ENCODE measurements at places on chromosomes 13 and 19.

DNA sequence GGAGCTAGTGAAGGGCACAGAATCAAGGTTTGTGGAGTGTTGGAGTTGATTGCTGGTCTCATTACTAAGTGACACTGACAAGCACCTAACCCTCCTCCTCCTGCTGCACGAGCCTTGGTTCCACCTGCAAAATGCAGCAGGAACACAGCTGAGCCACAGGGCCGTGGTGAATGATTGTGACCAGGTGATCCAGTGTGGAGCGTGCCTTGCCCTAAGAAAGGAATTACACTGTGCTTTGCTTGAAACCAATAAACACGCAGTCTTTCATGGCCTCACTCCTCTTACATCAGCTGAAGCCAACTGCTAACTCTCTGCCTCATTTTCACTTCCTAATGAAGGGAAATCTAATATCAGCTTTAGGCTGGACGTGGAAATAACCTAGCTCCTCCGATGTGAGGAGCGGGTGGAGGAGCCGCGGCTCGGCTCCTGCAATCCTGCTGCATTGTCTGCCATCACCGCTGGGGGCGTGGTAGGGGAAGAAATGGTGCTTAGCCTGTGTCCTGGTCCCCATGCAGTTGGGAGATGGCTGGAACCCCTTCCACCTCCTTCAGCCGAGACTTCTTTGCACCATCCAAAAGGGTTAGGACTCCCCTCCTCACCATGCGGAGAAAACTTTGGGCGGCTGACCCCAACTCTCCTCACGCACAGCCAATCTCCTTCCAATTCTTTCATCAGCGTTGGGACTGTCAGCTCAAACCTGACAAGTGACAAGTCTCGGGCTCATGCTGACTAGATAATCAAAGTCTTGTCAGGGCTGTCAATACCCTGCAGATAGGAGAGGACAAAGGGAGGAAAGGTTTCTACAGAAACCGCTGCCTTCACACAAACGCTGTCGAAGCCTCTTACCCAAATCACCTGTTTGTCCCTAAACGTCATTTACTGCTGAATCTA lies 427.9 kb downstream of the ZNF536 start:
- no peak for DNase-seq

GRCh38 chr19:14494910-14495671 lies 836 bp downstream of the GIPC1 start:
- DNase-seq, result no peak

DNA sequence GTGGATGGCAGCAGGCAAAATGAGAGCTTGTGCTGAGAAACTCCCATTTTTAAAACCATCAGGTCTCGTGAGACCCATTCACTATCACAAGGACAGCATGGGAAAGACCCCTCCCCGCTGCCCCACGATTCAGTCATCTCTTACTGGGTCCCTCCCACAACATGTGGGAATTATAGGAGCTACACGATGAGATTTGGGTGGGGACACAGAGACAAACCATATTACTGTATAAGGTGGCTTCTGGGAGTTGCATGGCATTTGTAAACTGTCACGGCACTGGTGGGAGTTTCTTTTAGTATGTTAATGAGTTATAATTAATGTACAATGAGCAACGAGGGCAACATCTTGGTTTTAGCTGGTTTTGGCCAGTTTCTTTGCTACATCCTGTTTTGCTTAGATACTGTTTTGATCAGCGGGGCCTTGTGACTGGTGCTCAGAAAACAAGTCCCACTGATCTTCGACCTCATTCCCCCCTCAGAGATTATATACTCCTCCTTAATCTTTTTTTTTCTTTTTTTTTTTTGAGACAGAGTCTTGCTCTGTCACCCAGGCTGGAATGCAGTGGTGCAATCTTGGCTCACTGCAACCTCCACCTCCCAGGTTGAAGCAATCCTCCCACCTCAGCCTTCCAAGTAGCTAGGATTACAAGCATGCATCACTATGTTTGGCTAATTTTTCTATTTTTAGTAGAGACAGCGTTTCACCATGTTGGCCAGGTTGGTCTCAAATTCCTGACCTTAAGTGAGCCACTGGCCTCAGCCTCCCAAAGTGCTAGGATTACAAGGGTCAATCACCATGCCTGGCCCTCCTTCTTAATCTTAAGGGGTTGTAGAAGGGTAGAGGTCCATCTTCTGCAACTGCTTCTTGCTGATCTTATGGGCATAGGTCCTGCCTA lies 21.3 kb upstream of the ZNF599 start:
- DNase-seq, result no peak

DNA sequence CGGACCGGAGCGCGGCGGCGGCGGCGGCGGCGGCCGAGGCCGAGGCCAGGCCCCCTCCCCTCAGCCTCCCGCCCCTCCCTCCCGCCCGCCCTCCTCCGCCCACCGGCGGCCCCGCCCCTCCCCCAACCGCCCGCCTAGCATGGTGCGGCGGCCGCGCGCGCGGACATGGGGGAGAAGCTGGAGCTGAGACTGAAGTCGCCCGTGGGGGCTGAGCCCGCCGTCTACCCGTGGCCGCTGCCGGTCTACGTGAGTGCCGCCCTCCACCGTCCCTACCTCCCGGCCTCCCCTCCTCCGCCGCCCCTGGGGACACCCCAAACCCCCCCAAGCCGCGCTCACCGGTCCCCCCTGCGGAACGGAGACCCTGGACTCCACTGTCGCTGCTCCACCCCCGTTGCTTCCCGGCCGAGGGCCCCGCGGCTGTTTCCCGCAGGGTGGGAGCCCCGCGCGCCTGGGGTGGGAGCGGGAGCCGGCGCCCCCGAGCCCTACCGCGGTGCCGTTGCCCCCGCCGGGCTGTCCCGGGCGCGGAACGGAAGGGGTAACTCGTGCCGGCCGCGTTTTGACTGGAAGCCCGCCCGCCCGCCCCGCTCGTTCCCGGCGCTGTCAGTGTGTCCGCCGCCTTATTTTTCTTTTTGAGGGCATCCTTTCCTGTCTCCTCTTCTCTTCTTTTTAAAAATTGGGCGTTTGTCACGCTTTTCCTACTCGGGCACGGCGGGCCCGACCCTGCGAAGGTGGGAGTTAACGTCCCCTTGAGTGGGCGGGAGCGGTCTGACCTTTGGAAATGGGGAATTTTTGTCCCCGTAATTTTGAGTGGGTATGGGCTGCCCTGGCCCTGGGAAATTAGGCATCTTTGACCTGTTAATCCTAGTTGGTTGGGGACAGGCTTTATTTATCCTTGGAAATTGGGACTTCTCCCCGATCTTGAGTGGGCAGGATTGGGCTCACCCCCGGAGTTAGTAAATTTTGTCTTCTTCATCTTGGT lies 576 bp downstream of the DOT1L start:
- no peak for DNase-seq

DNA sequence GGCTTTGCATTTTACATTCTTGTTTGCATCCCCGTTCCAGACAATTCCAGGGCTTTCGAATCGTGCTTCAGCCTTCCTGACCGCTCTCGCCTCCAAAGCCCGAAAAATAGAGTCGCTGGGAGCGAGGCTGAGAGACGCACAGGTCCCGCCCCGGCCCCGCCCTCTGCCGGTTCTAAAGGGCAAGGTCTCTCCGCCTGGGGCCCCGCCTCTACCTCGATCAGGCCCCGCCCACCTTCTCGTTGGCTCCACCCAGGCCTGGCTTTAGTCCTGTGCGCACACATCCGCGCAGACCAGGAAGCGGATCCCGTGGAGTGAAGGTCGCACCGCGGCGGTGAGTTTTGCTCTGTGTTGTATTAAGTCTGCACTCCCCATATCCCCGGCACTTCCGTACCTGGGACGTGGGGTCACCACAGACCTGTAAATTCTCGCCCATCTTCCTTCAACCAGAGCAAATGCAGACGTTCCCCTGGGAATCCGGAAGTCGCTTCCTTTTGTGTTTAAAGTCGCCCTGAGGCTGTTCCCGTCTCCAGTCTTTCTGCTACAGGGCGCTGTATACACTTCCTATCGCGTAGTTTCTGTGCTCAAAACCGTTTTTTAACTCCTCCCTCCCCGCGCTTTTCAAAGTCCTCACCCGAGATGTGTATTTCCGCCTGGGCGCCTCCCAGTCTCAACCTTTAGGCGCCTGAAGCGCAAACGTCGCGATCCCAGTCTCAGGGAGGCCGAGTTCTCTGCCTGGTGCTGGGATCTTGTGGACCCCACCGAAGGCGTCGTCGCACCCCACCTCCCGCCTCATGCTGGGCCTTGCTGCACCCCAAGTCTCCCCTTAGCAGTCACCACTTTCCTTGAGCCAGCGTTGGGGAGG lies at the start of gene ZNF701:
TSS of gene ZNF701 (plus strand) at position 288 of the 862 bp plus-strand sequence. CDS start 3,861 bp downstream, outside the sequence.
- peak; percentile 94 for DNase-seq

DNA sequence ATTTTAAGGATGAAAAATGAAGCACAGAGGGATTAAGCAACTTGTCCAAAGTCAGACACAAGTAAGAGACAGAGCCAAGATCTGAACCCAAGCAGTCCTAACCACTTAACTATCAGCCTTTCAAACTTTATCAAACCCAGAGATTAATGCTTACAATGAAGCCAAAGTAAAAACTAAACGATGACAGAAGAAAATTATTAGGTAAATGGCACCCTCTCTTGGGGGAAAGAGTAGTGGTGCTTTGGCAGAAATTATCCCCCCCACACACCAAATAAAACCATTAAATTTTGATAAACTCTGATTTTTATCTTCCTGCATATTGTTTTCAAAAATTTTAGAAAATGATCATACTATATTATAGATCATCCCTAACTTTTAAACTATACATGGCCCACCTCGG lies 329.2 kb downstream of the SLC7A1 start:
- DNase-seq, result no peak

DNA sequence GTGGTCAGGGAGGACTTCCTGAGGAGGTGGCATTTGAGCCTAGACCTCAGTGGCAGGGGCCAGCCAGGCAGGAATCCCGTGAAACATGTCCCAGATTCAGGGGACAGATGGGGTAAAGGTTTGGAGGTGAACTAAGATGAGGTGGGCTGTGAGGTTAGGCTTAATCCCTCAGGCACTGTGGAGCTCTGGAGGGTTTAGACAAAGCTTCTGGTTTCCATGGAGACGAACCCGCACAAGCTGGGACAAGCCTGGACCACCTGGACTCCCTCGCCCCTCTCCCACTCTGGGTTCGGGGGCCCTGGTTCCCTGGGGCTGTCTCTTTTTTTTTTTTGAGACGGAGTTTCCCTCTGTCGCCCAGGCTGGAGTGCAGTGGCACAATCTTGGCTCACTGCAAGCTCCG lies 15.7 kb downstream of the TJP3 start:
- DNase-seq, result no peak

- DNase-seq, result no peak
Observed at GRCh38 chr19:43406297-43406696, 8.4 kb upstream of the TEX101 start.

DNA sequence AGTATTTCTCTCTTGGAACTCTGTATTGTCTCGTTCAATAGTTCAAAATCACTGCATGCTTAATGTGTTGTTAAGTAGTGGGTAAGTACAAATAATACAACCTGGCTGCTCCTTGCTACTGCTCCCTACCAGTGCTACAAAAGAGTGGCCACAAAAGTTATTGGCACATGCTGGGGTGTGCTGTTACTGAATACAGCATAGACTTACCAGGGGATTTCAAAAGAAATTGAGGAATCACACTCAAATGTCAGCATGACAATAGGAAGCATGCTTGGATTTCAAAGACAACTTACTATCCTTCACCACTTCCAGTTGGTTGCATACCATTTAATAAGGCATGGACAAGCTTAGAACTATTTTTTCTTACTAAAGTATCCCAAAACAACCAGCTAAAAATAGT lies 1041.3 kb upstream of the SPRY2 start:
- DNase-seq, result no peak

DNA sequence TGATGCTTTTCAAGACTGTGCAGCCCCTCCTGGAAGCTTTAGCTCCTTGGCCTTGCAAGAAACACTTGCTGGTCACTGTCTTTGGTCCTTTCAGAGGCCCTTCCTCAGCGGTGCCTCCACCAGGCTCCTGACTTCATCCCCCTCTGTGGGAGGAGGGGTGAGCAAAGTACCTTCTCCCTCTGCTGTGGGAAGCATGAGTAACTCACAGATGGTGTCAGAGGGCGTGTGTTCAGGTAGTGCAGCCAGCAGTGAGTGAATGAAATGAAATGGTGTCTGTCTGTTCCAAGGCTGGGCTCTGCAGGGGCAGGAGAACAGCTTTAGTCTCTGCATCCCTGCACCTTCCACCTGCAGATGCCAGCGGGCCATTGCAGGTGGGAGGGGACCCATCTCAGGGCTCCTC lies 102.9 kb downstream of the SHISA2 start:
- no peak for DNase-seq

DNA sequence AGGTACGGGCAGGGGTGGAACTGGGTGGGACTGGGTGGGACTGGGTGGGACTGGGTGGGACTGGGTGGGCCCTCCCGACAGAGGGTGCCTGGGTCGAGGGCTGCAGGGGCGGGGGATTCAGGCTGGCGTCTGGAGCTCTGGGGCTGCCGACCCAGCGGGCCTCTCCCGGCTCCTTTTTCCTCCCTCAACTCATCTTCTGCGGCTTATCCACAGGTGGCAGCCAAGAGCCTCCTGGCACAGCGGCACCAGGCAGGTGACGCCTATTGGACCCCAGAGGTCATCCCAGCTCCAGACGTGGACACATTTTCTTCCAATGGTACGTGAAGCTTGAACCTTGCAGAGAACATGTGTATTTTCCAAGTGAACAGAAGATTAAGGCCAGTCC lies 533 bp downstream of the ZNF544 start:
- no peak for DNase-seq

DNA sequence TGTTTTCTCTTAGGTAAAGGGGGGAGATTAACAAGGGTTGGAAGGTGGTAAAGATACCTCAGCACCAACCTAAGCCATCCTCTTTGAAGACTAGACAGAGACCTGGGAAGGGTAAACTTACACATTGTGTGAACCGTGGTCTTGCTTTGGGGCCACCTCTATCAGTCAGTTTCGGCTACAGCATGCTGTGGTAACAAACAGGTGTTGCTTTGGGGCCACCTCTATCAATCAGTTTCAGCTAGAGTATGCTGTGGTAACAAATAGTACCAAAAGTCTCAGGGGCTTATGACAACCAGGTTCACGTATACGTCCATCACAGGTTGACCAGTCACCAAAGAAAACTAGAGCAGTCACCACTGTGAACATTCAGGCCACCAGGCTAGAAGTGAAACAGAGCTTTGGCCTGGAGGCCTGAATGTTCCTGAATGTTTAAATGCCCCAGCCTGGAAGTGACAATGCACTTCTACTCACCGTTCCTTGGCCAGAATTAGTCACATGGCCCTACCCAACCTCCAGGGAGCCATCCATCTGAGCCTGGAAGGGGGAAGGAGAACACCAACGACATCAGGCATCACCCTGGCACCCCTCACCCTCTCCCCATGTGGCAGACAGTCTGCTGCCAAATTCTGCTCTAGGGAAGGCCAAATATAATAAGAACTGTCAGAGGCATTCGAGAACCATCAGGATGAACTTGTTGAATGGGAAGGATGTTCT lies 3.8 kb downstream of the FXYD7 start:
- no peak for DNase-seq

Data from caudate nucleus (tissue), 63 donors.